ENCODE measurements at places on chromosomes 7 and 10. TPM values are rescaled to one million over a fixed set of nuclear protein-coding genes. Genes with fewer than 3 reads are reported as not detected.
A peak's percentile ranks its signal among the peaks of the same experiment; 100 is the strongest.

DNA sequence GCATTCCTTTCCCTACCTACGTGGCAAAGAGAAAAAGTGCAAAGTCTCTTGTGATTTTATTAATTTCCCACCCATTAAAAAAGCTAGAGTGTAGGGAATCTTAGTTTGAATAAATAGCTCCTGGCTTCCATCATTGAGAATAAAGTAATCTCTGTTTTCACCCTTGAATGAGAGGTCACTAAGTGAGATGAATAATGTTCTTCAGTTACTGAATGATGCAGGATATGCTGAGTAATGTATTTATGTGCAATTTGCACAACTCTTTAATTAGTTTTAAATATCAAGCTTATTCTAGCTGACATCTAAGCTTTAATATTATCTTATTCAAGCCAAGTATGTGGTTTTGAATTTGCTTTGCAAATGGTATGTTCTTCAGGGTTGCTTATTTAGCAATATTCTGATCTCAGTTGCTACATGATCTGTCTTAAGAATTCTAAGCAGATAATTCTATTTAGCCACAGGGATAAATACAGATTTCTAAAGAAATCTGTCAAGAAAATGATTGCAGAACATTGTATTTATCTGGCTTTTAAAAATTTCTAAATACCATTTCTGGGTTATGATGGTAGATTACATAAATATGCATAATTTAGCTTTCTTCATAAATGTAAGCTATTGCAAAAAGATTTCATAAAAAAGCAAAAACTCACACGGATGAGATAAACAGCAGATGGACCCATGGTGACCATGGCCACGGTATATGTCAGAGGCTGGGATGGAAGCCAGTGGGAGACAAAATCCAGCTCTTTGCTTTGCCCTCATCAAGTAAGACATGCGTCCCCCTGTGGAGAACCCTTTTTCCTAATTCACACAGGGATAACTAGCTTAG is 141.0 kb downstream of the MACC1 start:
- peak; percentile 70 for DNase-seq

The ANKRD2 gene
- total RNA-seq = 29.7 TPM

- DNase-seq = peak; percentile 41
Observed at GRCh38 chr10:126421756-126422256, 33.5 kb upstream of the ADAM12 start.

The EVX1 gene
- total RNA-seq = not detected

The PDSS1 gene
- 9.7 TPM for total RNA-seq

GRCh38 chr10:70587045-70587658 is 15.4 kb downstream of the PRF1 start:
- DNase-seq = peak; percentile 46

The LRRC17 gene
- total RNA-seq = 38.0 TPM

The WDFY4 gene
- 5.7 TPM for total RNA-seq

DNA sequence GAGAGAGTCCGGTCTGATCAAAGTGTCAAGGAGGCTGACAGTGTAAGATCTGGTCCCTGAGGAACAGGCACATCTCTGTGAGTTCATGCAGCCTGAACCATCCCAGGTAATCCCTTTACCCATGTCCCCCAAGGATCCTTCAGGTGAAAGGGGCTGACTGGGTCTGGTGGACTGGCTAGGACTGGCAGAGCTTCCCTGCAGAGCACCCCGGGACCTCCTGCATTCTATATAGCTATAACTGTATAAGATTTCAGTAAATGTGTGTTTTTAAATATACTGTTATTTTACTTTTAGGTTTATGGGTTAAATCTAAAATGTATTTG is 246.8 kb downstream of the ELMO1 start:
- no peak for DNase-seq

- DNase-seq = no peak
Observed at GRCh38 chr7:116176226-116176625, 34.1 kb upstream of the TES start.

DNA sequence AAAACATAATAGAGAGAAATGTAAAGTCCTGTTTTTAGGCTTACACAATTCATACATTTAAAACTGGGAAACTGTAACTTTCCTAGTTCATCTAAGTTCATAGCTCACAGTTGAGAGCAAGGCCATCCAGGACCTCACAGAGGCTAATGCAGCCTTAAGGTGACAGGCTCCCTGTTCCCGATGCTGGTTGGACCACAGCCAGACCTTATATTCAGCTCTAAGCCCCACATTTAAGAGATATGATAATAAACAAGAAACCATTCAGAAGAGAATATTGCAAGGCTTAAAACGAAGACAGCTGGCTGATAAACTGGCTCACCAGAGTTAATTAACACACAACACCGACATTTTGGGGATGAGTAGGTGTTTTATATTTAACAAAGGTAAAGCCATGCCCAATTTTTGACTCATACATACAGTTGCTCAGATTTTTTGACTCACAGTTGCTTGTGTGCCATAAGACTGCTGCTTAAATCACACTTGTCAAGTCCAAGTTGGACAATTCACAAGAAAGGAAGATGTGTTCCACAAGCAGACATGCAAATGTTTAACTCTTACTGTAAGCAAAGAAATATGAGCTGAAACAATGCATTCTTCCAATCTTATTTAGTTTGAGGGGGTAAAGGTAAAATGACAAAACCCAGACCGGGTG is 41.1 kb upstream of the TMEM213 start:
- no peak for DNase-seq

GRCh38 chr10:18303851-18304801 is 163.9 kb downstream of the CACNB2 start:
- peak; percentile 18 for DNase-seq

- peak; percentile 93 for DNase-seq
Observed at GRCh38 chr10:80413271-80413996, 5.1 kb downstream of the PRXL2A start.

The ARHGEF35 gene
- 4.2 TPM for total RNA-seq

DNA sequence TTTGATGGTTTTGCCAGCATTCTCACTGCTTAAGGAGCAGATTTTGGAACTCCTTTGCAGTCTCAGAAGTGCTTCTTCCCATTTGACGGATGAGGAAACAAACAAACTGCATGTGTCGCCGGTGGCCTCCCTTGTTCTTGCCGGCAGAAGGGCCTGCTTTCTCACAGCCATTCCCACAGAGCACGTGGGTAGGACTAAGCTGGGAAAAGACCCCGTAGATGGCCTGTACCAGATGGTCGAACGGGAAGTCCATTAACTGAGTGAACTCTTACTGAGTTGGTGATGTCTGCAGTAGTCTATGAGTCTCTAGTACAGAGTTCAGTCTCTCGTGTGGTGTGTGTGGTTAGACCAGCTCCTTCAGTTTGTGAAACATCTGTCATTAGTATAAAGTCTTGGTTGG is 131.9 kb downstream of the TRRAP start:
- no peak for DNase-seq

The DNAJB9 gene
- 30.5 TPM for total RNA-seq

DNA sequence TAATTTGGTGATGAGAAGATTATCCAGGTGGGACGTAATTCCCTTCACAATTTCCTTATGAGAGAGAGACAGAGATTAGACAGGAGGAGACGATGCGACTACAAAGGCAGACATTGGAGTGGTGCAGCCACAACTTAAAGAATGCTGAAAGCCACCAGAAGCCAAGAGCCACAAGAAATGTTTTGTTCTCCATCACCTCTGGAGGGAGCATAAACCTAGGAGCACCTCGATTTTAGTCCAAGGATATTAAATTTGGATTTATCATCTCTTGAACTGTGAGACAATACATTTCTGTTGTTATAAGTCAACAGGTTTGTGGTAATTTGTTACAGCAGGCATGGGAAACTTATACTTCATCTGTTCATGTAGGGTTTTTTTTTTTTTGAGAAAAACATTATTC is 418.9 kb downstream of the DGKB start:
- DNase-seq = no peak

GRCh38 chr10:116113721-116114501 is 159.1 kb downstream of the GFRA1 start:
- DNase-seq = no peak

The LOXL4 gene
- 10.5 TPM for total RNA-seq

- DNase-seq = no peak
Observed at GRCh38 chr7:28920424-28920823, 37.7 kb downstream of the TRIL start.

DNA sequence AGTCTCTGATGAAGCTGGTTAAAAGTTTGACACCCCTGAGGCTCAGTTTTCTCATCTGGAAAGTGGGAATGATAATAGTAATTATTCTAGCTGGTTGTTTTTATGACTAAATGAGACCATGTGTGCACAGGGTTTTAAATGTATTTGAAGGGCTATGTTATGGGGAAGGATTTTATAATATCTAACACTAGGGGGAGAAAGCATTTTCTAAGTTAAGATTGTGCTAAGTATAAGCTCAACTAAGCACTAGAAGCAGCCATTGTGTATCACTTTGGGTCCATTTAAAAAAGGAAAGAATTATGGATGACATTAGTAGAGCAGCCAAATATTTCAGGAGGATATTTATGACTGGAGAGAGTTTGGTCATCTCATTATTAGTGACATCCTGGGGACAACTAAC is 49.5 kb upstream of the CREB5 start:
- DNase-seq = no peak

All from tongue (tissue), 3 donors.